AML-193 (cell line): ENCODE measurements at places on chromosomes 16 and 17.

DNA sequence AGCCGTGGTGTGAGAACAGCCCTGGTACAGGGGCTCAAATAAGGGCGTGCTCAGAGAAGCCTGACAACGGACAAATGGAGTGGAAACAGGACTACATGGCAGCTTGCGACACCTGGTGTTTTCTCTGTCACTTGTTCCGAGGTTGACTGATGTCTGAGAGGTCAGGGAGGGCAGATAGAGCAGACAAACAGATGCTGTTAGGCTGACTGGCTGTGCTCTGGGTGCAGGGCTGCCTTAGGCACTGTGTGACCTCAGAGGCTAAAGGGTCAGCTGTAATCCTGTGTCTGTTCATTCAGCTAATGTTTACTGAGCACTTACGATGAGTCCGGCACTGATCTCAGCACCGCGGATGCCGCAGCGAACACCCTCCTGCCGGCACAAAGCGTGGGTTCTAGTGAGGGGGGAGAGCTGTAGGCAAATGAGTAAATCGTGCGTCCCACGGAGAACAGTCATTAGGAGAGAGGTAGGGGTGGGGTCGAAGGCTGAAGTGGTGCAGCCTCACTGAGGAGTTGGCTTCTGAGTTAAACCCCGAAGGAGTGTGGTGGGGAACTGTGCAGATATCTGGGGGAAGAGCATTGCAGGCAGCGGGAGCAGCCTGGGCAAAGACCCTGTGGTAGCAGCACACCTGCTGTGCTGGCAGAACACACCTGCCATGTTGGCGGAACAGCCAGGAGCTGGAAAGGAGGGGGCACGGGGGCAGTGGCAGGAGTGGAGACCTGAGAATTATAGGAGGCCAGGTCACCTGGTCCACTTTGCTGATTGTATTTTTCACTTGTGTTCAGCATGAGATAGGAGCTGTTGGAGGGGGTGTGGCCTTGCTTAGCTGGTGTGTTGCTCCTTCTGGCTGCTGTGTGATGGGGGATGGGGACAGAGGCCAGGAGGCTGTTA is 35.0 kb downstream of the GPT2 start:
- no peak for DNase-seq

GRCh38 chr16:89378947-89379771 is 111.2 kb downstream of the ANKRD11 start:
- DNase-seq = no peak

DNA sequence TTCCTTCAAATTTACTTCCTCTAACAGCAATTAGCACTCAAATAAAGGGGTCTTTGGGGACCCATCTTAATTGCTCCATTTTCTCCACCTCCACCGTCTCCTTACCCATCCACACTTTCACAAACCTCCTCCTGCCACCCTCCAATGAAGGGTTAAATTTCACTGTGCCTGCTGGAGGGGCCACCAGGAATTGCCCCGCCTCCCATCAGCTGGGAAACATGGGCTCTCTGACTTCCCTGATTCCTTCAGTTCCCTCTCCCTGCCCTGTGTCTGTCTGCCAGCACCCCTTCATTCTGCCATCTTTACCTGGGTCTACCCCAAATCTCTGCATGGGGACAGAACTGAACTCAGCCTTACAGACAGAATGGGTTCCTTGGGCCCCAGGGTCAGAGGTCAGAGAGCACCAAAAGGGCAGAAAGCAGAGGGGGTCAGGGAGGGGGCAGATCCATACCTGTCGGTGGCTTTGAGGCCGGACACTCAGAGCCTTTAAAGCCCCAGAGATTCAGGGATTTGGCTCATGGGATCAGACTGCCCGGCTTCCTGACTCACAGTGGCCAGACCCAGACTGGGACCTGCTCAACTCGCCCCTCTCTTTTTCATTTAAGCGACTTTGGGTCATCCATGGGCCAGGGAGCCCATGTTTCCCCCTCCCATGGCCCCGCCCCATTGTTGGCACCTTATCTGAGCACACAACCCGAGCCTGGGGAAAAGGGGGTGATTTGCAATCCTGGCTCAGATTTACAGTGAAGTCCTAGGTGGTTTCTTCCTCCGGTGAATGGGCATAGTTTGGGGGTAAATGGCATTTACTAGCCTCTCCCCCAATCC is 17.6 kb upstream of the SP2 start:
- DNase-seq = no peak

DNA sequence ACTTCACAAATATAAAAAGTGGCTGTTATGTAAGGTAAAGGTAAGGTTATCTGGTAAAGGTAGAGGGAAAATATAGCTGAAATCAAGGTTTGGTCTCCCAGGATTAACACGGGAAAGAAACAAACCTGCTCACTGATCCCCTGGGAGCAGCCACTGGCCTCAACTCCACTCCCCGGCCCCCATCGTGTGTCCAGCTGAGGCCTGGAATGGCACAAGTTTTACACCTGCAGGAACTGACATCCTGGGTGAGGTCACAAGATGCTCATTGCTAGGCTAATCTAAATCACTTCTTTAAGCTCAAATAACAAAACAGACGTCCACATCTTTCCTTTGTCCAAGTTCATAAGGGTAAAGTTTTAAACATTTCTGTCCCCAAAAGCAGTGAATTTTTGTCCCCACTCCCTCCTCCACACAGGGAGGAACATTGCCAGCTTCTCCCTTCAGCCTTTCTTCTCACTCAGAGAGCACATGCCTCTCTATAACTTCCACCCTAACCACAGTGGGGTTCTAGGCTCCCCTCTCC is 46.3 kb downstream of the ERN1 start:
- DNase-seq = no peak

- no peak for DNase-seq
Observed at GRCh38 chr16:31430380-31431052, 2.4 kb upstream of the COX6A2 start.

GRCh38 chr17:75975757-75976174 is 3.2 kb downstream of the ACOX1 start:
- no peak for DNase-seq

- DNase-seq = no peak
Observed at GRCh38 chr17:50118076-50118827, 11.7 kb downstream of the SAMD14 start.

DNA sequence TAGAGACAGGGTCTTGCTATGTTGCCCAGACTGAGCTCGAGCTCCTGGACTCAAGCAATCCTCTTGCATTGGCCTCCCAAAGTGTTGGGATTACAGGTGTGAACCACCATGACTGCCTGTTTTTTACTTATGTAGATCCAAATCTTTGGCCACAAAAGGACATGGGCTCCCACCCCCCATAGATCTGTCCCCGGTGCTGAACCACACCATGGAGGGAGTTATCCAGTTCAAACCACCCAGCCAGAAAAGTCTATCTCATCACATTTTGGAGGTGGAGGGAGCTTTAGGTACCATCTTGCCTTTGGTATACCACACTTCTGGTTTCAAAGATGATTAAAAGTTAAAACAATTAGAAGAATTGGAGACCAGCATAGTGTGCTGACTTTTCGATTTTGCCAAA is 26.2 kb downstream of the SHISA9 start:
- no peak for DNase-seq
